CD4-positive, alpha-beta T cell treated with Interleukin-21 for 1 hour (primary cell): ENCODE measurements at places on chromosomes 12 and 14.

GRCh38 chr12:117032593-117033381 lies 66.4 kb downstream of the TESC start:
- no peak for DNase-seq

GRCh38 chr12:52181746-52182145 lies 10.1 kb downstream of the KRT80 start:
- no peak for DNase-seq

- DNase-seq, result no peak
These were observed 57.9 kb downstream of the RFLNA start for GRCh38 chr12:124352839-124353238.

DNA sequence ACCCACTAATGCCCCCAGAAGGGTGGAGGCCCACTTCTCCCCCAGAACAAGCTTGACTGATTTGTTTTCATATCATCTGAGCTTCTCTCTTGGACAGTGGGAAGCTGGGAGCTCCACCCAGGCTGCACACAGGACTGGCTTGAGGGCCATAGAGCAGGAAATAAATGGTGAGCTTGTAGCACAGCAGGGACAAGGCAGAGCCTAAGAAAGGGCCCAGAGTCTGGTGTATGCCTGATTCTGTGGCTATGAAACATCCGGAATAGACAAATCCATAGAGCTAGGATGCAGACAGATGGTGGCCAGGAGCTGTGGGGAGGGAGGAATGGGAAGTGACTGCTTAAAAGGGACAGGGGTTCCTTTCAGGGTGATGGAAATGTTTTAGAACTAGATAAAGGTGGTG lies 79.0 kb downstream of the ARL6IP4 start:
- no peak for DNase-seq

- no peak for DNase-seq
These were observed 185.7 kb upstream of the PPFIA2 start for GRCh38 chr12:81944886-81945285.

GRCh38 chr12:106234449-106234848 lies 13.4 kb downstream of the CKAP4 start:
- DNase-seq, result no peak

DNA sequence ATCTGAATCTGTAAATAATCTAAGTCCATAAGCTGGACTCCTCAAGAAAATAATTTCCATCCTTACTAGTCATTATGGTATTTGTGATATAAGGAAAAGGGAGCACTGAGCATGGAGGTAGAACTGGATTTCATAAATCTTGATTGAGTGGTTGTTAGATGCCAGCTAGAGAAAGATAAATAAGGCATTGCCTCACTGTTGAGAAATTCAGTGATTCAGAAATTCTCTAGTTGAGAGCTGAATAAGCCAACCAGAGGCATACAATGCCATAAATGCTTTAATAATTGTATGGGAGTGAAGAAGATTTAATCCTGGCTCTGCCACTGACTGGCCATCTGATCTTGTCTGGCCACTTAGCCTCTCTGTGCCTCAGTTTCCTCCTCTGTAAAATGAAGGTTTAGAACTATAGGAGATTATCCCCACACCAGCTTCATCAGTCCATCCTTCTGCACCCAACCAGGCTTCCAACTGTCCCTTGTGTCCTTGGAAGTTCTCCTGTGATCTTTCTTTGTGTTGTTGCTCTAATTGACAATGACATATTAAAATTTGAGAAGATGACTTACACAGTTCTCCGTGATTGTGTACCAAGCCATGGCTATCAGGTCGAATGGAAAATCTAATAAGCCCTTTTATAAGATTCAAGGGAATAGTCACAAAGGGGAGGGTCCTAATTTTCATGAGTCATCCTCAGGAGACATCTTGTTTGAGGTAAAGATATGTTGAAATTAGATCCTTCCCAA lies 394.3 kb downstream of the EGLN3 start:
- DNase-seq, result no peak
